ENCODE measurements at places on chromosomes 5 and 9.

- DNase-seq: no peak
These were observed 350.9 kb downstream of the GLIS3 start for GRCh38 chr9:3948826-3949556.

GRCh38 chr9:85162822-85163221, 493.3 kb downstream of the NTRK2 start:
- DNase-seq: no peak

- DNase-seq: no peak
These were observed 207.4 kb downstream of the PAPPA start for GRCh38 chr9:116360989-116361388.

DNA sequence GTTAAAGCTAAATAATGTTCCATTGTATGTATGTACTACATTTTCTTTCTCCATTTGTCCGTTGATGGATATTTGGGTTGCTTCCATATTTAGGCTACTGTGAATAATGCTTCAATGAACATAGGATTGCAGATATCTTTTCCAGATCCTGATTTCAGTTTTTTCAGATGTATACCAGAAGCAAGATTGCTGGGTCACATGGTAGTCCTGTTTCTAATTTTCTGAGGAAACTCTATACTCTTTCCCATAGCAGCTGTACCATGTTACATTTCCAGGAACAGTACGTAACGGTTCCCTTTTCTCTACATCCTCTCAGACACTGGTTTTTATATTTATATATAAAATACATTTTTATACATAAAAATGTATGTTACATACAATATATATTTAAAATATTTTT, 121.8 kb downstream of the GCNT1 start:
- no peak for DNase-seq

DNA sequence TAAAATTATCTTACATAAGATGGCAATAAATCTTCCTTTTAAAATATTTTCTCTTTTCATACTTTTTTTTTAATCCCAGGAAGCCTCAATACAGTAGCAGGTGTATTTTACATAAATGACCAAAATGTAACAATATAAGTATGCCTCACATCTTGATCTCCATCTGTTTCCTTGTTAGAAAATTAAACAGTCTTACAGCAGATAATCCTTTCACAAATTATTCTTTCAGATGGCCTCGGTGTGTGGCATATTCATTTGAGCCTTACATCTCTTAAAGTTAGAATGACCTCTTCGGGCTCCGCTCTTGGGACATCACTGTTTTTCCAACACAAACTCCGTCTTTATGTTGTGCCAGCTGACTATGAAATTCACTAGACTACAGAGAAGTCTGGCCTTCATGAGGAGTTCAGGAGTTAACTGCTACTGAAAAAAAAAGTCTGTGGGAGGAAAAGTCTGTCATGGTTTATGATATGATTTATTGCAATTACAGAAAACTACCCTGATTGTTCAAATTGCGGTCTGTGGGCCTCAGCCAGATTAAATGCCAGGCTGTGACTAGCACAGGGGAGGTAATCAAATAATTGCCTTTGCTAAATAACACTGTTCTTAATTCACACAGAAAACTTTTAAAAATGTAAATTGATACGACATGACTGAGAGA, 292.9 kb upstream of the PUM3 start:
- DNase-seq: no peak

GRCh38 chr5:162268694-162269481, 201.3 kb downstream of the GABRG2 start:
- no peak for DNase-seq

DNA sequence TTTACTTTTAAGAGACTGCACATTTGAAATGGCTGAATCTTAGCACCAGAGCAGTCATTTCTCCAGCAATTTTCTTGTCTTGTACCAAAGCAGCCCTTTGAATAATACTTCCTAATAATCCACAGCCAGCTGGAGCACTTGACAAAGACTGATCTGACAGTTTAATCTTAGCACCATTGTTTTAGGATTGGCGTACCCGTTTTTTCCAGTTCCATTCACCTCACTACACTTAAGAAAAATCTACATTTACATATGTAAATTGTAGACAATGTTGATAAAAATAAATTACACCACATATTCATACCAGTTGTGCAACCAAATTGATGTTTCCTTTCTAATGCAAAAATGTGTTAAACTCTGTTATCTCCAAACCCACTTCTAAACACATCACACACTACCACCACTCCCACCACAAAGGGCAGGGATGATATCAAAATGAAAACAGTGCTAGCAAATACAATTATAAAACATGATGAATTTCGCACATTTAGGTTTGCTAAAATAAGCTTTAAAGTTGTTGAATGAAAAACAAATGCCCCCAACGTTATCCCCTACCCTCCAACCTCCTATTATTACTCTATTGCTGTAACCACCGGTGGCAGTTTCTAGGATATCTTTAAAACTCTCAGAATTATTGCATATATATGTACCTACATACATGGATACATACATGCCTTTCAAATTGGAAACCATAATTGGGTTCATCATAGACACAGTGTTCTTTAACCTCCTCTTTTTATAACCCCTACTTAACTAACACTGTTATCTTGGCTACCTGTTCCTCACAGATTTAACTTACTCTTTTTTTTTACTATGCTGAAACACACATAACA, 21.5 kb downstream of the SERINC5 start:
- no peak for DNase-seq

GRCh38 chr5:73663860-73664240, 37.9 kb downstream of the ARHGEF28 start:
- DNase-seq: no peak

DNA sequence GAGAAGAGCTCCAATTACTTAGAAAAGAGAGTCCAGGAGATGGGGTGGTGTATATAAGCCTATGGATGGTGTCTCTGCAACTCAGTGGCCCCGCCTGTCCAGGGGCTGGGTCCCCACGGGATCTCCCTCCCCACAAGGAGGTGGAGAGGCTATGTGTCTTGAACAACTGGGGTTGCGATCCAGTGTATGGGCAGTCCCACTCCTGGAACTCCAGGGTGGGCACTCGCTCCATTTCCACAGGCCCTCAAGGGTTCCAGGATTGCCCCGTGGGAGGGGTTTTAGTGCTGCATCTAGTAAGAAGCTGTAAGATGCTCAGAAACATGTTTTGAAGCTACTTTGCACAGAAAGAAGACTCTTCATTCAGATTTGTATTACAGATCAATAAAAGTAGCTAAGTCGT, 558 bp upstream of the SMAD5 start:
- no peak for DNase-seq
